ENCODE measurements at places on chromosomes 1 and 21. TPM values are rescaled to one million over a fixed set of nuclear protein-coding genes. Genes with fewer than 3 reads are reported as not detected.

The TMPRSS3 gene
- total RNA-seq = not detected

The ADGRB2 gene
- total RNA-seq = 11.9 TPM

The PLA2G4A gene
- total RNA-seq = 4.1 TPM

The GUCA2A gene
- not detected for total RNA-seq

Data from chondrocyte (in vitro differentiated cells).